ENCODE measurements at places on chromosomes 6 and 20. TPM values are rescaled to one million over a fixed set of nuclear protein-coding genes. Genes with fewer than 3 reads are reported as not detected.

The ROS1 gene
- polyA plus RNA-seq = not detected

The SGK2 gene
- not detected for polyA plus RNA-seq

The WFDC5 gene
- not detected for polyA plus RNA-seq

The STMND1 gene
- not detected for polyA plus RNA-seq

The KATNA1 gene
- polyA plus RNA-seq = 32.8 TPM

The CD24 gene
- 0.23 TPM for polyA plus RNA-seq

The CLVS2 gene
- not detected for polyA plus RNA-seq

The MCHR2 gene
- not detected for polyA plus RNA-seq

The TAP2 gene
- 26.4 TPM for polyA plus RNA-seq

The KHDRBS2 gene
- polyA plus RNA-seq = not detected

The RAET1E gene
- polyA plus RNA-seq = not detected
